ENCODE measurements at places on chromosomes 13 and 19.

- no peak for DNase-seq
Observed at GRCh38 chr13:27810461-27810860, 18.2 kb downstream of the GSX1 start.

GRCh38 chr13:56700324-56700723 lies 440.4 kb upstream of the PRR20A start:
- DNase-seq: no peak

DNA sequence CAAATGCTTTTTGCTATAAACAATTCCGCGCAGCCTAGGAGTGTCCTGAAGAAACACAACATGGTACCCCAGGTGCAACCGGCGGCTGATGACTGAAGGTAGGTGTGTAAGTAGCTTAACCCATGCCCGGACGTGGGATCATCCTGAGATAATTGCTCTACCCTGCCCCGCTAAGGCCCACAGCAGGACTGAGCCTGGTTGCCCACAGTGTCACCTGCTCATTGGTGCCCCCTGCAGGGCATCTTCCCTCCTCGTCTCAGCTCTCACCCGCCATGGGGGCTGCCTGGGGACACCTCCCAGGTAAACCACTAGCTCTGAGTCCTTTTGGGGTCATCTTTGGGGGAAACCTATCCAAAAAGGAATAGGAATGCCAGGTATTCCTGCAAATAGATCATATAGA lies 22.3 kb downstream of the TMEM161A start:
- DNase-seq: no peak

DNA sequence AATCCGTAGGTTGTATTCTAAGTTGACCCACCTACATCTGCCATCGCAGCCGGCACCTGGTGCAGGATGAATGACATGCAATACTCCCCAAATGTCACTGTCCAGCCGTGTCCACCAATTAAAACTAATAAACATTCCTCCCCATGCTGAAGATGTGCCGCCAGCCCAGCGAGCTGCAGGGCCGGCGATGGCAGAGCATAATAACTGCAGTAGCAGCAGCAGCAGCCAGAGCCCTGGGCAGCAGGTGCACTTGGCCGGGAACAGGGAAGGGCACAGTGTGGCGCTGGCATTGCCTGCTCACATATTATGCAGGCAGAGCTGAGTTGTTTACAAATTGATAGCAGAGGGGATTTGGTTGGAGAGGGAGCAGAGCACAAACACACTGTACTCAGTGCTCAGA lies 754.9 kb downstream of the OLFM4 start:
- no peak for DNase-seq

- no peak for DNase-seq
Observed at GRCh38 chr13:110472904-110473563, 88.5 kb downstream of the RAB20 start.

- DNase-seq: no peak
Observed at GRCh38 chr13:99600318-99600717, 99.0 kb downstream of the TM9SF2 start.
